ENCODE measurements at places on chromosomes 3 and 15.

DNA sequence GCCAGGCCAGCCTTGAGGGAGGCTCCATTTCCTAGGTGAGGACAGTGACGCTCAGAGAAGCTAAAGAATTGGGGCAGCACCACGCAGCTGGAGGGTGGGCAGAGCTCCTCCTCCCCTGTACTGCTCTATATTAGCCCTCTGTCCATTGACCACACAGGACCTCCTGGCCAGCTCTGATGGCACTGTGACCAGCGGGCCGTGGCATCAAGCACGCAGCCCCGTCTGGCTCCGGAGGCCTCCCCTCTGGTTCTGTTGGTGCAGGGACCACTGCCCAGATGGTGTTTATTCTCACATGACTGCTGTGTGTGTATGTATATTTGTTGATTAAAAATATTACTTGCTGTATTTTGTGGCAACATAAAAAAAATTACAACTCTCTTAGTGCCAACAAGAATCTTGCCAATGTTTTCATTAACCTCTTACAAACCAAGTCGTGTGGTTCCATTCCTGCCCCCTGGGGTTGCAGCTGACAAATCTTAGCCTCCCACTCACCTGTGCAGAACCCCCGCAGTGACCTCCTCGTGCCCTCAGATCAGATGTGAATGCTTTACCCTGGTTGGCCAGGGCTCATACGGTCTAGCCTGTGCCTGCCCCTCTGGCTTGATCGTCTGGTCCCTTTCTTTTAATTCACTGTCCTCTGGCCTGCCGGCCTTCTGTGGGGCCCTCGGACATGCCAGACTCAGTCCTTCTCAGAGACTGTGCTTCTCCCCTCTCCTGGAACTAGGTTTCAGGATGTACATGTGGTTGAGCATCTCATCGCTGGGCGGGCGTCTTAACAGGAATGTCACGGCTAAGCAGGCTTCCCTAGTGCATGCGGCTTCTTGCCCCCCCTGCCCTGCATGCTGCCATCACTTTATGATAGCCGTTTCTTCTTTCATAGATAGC, 14.8 kb downstream of the CHCHD6 start:
- no peaks in the 10 kb centered on the region for H3K4me1 ChIP-seq
- no peak overlapping the region for H3K27ac ChIP-seq
- DNase-seq = no peak
- H3K36me3 ChIP-seq = no peaks in the 10 kb centered on the region
- H3K27me3 ChIP-seq = no peaks in the 10 kb centered on the region

DNA sequence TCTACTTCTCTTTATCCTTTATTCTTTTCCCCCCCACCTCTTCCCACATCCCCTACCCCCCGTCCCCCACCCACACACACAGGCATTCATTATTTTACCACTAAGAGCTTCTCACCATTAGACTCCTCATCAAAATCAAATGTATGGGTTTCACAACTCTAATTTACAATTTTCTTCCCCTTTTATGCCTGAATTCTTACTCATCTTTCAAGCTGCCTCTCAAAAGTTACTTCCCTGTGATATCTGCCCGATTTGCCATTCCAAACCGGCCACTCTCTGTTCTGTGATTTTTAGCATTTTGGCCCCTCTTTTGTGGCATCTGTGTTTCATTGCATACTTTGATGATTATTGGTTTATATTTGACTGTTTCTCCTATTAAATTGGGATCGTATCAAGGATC, 42.2 kb downstream of the SLC9A9 start:
- H3K36me3 ChIP-seq = no peaks in the 10 kb centered on the region
- no peak for DNase-seq
- H3K27me3 ChIP-seq = no peaks in the 10 kb centered on the region
- H3K4me3 ChIP-seq = no peak overlapping the region

DNA sequence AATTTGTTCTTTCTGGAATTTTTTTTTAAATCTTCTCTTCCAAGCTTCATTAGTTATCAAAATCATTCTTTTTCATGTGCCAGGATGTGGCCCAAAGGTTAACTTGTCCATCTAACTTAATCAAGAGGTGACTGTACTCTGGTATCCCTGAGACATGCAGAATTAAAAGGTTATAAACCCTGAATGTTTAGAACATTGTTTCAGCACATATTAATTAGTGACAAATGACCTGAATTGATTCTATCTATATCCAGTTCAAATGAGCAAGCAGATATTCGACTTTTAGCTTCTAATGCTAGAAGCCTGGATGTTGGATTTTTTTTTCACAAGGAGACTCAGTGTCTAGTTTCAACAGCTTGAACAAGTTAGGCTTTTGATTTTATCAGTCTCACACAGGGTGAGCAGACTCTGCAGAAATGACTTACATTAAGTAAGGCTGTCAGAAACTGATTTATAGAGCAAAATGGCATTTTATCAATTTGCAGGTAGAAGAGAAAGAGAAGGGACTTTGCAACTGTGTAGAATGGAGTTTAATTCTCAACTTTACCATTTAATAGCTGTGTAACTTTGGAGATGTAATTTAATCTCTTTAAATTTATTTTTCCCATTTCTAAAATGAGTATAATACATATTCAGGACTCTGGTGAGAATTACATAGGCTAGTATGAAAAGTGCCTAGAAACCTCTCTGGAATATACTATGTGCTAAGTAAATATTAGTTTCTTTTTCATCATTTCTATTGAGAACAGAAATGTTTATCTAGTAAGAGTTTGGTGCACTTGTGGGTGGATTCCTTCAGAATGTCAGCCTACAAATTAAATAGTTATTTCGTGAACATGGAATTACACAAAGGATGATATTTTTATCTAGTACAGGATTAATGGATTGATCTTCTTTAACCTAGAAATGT, 100.0 kb downstream of the ALCAM start:
- no peak for DNase-seq
- H3K27ac ChIP-seq = no peak overlapping the region
- no peaks in the 10 kb centered on the region for H3K4me1 ChIP-seq
- H3K36me3 ChIP-seq = no peaks in the 10 kb centered on the region
- no peaks in the 10 kb centered on the region for H3K27me3 ChIP-seq
- no peak overlapping the region for H3K4me3 ChIP-seq

- no peaks in the 10 kb centered on the region for H3K4me1 ChIP-seq
- no peaks in the 10 kb centered on the region for H3K36me3 ChIP-seq
- no peak overlapping the region for H3K27ac ChIP-seq
- no peak for DNase-seq
- no peaks in the 10 kb centered on the region for H3K27me3 ChIP-seq
Observed at GRCh38 chr3:94811836-94812235, 749.0 kb downstream of the NSUN3 start.

GRCh38 chr3:56616478-56617006, 59.6 kb downstream of the CCDC66 start:
- no peak for DNase-seq
- H3K4me3 ChIP-seq = no peak overlapping the region
- H3K27ac ChIP-seq = no peak overlapping the region

DNA sequence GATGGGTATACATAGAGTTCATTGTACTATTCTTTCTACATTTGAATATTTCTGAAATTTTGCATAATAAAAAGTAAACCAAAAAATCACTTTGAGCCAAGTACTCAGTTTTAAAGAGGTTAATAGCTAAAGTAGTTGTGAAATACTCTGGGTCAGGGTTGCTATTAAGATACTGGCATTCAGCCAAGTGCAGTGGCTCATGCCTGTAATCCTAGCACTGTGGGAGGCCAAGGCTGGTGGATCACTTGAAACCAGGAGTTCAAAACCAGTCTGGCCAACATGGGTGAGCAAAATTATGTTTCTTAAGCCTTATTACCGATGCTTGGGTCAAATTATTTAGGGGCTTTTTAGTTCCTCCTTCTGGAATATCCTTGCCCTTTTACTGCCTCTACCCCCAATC, 122.0 kb upstream of the MELTF start:
- DNase-seq = peak; percentile 39
- no peaks in the 10 kb centered on the region for H3K36me3 ChIP-seq
- H3K27ac ChIP-seq = no peak overlapping the region
- H3K4me3 ChIP-seq = no peak overlapping the region
- H3K27me3 ChIP-seq = no peaks in the 10 kb centered on the region
- no peaks in the 10 kb centered on the region for H3K4me1 ChIP-seq

DNA sequence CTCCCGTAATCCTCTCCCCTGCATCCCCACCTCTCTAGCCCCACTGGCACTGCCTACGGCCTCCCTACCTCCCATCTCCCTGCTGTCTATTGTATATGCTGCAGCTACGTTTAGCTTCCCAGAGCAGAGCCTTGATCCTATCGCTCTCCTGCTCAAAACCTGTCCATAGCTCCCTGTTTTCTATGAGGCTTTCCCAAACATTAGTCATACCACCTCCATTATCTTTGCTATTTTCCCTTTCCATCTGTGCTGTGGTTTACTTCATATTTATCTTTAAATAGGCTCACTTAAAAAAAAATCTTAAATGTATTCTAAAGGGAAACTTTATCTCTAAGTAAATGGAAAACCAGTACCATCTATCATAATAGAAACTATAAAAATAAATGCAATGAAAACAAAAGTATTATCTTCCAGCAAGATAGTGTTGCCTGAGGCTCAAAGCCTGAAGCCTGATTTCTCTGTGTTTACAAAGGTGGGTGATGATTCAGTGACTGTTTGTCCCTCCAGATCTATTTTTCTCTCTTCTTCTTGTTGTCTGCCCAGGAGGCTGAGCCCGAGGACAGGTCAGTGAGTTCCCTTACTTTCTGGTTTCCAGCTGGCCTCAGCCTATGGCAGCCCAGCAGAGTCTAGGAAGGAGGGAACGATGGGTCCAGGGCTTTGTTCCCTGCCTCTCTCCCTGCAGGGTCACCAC, 397.1 kb upstream of the CFAP20DC start:
- H3K4me1 ChIP-seq = peaks cover 9% of the 10 kb centered on the region
- DNase-seq = no peak
- H3K4me3 ChIP-seq = no peak overlapping the region

DNA sequence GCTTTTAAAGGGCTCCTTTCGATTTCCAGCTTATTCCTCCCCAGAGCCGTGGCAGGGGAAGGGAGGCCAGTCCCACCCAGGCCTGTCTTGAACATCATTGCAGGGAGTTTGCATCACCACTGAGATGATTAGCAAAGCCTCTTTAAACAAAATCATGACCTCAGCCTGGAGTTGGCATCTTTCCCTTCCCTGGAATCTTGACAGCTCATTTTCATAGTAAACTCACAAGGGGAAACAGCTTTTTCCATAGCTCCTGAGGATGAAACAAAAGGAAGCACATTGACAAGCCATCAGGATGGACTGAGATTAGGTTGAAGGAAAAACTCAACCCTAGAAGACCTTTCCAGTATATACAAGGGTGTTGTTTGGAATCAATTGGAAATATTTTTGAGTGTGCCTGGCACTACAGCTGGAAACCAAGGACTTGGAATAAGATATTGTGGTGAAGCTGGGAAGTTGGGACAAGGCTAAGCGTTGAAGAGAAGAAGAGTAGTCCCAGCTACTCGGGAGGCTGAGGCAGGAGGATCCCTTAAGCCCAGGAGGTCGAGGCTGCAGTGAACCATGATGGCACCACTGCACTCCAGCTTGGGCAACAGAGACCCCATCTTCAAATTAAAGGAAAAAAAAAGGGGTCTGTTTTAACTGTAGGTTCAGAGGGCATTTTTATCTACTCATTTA, 3.1 kb upstream of the LARP6 start:
- no peaks in the 10 kb centered on the region for H3K27me3 ChIP-seq
- no peak overlapping the region for H3K4me3 ChIP-seq
- H3K36me3 ChIP-seq = peaks cover under 1% of the 10 kb centered on the region

GRCh38 chr3:64489361-64490044, 198.3 kb downstream of the ADAMTS9 start:
- H3K36me3 ChIP-seq = no peaks in the 10 kb centered on the region
- H3K4me1 ChIP-seq = peaks cover 10% of the 10 kb centered on the region
- peaks cover 12% of the 10 kb centered on the region for H3K27me3 ChIP-seq

DNA sequence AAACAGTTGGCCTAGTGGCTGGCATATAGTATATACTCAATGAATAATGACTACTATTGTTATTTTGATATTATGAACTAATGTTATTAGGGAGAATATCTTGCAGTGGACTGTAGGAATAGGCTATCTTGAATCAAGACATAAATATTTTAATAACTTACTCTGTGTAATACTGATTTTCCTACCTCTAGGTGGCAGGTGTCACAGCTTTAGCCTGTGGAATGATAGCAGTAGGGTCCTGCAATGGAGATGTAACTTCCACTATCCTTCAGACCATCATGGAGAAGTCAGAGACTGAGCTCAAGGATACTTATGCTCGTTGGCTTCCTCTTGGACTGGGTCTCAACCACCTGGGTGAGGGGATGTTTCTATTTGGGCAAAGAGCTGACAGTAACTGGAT, 6.5 kb downstream of the PSMD2 start:
- H3K27me3 ChIP-seq = no peaks in the 10 kb centered on the region
- no peak overlapping the region for H3K27ac ChIP-seq
- H3K4me1 ChIP-seq = no peaks in the 10 kb centered on the region
- H3K4me3 ChIP-seq = no peak overlapping the region

DNA sequence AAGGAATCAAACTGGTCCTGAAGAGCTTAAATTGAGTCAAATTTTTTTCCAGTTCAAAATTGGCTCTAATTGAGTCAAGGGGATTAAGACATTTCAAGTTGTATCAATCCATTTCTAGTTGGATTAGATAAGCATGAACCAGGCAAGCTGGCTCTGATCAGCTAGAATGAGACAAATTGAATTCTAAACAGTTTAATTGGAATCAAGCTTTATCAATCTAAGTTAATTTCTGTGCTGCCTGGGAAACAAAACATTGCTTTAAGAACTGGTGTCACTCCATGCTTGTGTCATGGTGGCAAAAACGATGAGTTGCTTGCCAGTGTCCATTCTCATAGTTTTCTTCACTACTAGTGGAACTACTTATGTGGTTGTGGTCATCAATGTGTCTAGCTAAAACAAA, 116.8 kb downstream of the TGFBR2 start:
- no peaks in the 10 kb centered on the region for H3K27me3 ChIP-seq
- no peak for DNase-seq
- peaks cover 2% of the 10 kb centered on the region for H3K36me3 ChIP-seq
- no peak overlapping the region for H3K4me3 ChIP-seq
- no peak overlapping the region for H3K27ac ChIP-seq
- H3K4me1 ChIP-seq = no peaks in the 10 kb centered on the region

- peak overlapping the region; percentile 42 for H3K27ac ChIP-seq
- no peak overlapping the region for H3K4me3 ChIP-seq
- DNase-seq = peak; percentile 30
- no peaks in the 10 kb centered on the region for H3K27me3 ChIP-seq
Observed at GRCh38 chr15:90270502-90271150, 5.2 kb downstream of the NGRN start.

- no peak overlapping the region for H3K4me3 ChIP-seq
- no peak for DNase-seq
- no peaks in the 10 kb centered on the region for H3K4me1 ChIP-seq
Observed at GRCh38 chr15:48935236-48935635, 28.5 kb downstream of the SHC4 start.

DNA sequence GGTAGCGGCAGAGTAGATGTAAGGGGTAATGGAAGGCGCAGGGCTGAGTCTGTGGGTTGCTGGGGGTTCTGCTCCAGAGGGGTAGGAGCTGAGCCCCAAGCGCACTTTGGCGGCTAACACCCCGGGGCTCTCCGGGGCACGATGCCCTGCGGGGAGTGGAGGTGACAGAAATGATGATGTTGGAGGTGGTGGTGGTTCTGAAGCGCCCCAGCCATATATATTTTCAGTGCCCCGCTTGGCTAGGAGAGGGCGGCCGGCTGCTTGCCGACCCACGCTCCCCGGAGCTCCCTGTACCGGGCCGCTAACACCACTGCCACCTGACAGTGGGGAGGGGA, 9.7 kb downstream of the ZIC4 start:
- DNase-seq = no peak
- H3K36me3 ChIP-seq = peaks cover 2% of the 10 kb centered on the region
- H3K4me1 ChIP-seq = peaks cover 30% of the 10 kb centered on the region
- H3K27ac ChIP-seq = no peak overlapping the region
- H3K27me3 ChIP-seq = peaks cover 81% of the 10 kb centered on the region

Measured in muscle of leg (tissue), 16 donors.